NCI-H524 treated with DMSO at 0.1 percent for 48 hours (cell line): ENCODE measurements at places on chromosomes 4 and X.

DNA sequence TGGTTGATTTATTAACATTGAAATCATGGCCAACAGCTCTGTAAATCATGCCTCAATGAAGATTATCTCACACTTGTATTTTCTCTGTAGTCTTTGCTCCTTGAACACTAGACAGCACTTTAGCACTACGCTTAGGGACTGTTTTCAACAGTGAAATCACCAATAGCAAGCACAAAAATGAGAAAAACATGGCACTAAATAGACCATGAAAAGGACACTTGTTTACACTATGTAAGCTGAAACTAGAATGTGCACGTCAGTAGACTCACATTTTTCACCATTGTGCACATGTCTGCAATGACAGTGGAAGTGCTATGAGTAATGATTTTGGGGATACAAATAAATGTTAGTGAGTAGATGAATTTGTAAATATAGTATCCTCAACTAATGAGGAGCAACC, 3.1 kb downstream of the BMP2K start:
- DNase-seq, result no peak

DNA sequence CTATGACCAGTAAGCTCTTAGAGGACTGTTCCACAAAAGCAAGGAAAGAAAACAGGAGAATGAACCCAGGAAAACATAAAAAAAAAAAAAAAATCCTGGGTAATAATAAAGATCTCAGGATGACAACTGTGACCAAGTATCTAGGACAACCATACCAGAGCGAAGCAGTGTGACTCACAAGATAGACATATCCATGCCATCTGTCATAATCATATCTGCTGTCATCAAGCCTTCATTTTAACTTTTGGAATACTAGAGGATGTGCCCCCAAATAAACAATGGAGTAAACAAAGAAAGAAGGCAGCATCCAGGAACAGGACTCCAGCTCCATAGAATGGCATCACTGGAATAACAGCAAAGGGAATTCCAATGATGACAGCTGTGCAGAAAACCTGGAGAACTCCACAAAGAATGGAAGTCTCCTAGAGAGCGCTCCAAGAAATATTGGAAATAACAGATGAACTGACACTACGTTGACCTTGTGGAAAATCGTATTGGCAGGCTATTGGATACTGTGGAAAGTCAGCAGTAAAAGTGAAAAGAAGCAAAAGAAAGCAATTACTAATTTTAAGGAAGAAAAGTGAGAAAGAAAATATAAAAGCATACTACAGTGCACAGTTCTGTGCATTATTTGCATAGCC, 35.3 kb downstream of the HPGDS start:
- DNase-seq, result no peak

GRCh38 chrX:130896802-130897501, 6.1 kb downstream of the ENOX2 start:
- peak; percentile 67 for DNase-seq

GRCh38 chr4:125719987-125720386, 405.2 kb downstream of the FAT4 start:
- DNase-seq, result no peak

- no peak for DNase-seq
Observed at GRCh38 chr4:182188622-182189021, 54.6 kb upstream of the TENM3 start.

DNA sequence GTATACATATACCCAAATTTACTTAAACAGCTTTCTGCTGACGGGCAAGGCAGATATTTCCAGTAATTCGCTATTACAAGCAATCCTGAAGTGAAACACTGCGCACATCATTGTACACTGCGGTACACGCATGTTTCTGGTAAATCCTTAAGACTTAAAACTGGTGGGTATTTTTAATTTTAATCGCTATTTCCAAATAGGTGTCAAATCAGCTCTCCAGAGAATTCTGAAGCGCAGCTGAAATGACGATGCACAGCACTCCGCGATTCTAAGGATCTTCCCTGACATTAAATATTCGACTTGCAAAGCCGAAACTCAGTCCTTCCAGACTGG, 361 bp downstream of the TMEM128 start:
- no peak for DNase-seq

DNA sequence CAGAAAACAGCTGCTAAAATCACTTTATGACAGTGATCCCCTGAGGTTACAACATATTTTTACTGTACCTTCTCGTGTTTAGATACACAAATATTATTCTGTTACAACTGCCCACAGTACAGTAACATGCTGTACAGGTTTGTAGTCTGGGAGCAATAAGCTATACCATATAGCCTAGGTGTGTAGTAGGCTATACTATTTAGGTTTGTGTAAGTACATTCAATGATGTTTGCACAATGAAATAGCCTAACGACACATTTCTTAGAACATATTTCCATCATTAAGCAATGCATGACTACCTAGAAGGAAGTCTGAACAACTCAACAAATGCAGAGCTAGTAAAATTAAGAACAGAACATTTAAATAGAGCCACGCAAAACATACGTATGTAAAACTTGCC, 112.7 kb downstream of the ZAR1 start:
- DNase-seq, result no peak

GRCh38 chr4:89363786-89364185, 56.2 kb upstream of the GPRIN3 start:
- DNase-seq, result peak; percentile 2
